ENCODE measurements at places on chromosomes 6 and 20. TPM values are rescaled to one million over a fixed set of nuclear protein-coding genes. Genes with fewer than 3 reads are reported as not detected.

SCUBE3 gene
- total RNA-seq = under 0.01 TPM

EDN1 gene
- total RNA-seq = 5.1 TPM

RNASET2 gene
- total RNA-seq = 18.7 TPM

CGA gene
- total RNA-seq = not detected

PAX1 gene
- not detected for total RNA-seq

Data from mammary epithelial cell (primary cell).